ENCODE measurements at places on chromosomes 5 and 9.

- DNase-seq, result no peak
Measured at GRCh38 chr9:34332076-34332964, 3.0 kb downstream of the NUDT2 start.

DNA sequence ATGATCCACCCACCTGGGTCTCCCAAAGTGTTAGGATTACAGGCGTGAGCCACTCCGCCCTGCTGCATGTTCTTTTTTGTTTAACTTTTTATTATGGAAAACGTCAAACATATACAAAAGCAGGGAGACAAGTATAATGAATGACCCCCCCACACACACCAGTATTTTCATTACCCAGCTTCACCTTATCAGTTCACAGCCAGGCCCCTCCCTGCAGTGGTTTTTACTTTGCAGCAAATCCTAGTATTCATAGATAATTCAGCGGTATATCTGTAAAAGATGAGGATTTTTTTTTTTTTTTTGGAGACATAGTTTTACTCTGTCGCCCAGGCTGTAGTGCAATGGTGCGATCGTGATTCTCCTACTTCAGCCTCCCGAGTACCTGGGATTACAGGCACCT lies 2.3 kb downstream of the POMT1 start:
- no peak for DNase-seq

GRCh38 chr5:9056046-9056445 lies 489.8 kb downstream of the SEMA5A start:
- DNase-seq, result no peak

- DNase-seq, result no peak
Measured at GRCh38 chr9:6218099-6218502, 2.5 kb downstream of the IL33 start.

DNA sequence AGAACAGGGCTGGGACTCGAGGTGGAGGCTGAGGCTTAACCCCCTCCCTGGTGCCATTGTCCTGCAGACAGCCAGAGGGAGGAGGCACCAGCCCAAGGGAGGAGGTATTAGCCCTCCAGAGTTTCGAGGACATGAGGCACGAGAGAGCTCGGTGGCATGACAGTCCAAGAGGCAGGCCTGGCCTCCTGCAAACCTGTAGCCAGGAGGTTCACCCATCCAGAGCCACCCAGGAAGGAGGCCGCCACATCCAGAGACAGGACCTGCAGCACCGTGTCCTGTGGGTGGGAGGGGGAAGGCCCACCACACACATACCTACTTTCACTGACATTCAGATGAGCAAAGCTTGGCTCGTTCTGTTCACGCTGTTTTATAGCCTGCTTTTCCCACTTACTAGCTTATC lies 75.2 kb upstream of the ADAMTS2 start:
- no peak for DNase-seq

DNA sequence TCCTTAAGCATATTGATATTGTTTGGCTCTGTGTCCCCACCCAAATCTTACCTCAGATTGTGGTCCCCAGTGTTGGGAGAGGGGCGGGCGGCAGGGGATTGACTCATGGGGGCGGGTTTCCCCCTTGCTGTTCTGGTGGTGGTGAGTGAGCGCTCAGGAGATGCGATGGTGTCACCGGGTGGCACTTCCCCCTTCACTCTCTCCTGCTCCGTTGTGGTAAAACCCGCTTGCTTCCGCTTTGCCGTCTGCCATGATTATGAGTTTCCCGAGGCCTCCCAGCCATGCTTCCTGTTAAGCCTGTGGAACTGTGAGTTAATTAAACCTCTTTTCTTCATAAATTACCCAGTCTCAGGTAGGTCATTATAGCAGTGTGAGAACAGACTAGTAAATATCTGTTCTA lies 229.1 kb downstream of the IRX2 start:
- DNase-seq, result no peak

DNA sequence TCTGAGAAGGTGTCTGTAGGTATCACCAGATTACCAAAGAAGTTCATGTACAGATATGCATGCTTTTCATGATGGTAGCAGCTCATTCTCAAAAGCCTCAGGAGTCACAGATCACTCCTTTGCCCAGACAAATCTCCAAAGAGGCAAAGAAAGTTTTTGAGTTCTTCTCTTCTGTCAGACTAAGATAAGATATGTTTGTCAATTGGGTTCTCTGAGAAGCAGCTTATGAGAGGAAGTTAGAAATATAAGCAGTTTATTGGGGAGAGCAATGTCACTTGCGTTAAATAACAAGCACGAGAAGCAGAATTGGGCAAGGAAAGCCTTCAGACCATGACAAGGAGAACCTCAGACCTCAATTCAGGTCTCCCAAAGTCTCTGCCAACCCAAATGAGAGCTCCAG lies 219.2 kb upstream of the KLF4 start:
- DNase-seq, result no peak

GRCh38 chr9:19162956-19163355 lies 35.7 kb upstream of the PLIN2 start:
- DNase-seq, result no peak

DNA sequence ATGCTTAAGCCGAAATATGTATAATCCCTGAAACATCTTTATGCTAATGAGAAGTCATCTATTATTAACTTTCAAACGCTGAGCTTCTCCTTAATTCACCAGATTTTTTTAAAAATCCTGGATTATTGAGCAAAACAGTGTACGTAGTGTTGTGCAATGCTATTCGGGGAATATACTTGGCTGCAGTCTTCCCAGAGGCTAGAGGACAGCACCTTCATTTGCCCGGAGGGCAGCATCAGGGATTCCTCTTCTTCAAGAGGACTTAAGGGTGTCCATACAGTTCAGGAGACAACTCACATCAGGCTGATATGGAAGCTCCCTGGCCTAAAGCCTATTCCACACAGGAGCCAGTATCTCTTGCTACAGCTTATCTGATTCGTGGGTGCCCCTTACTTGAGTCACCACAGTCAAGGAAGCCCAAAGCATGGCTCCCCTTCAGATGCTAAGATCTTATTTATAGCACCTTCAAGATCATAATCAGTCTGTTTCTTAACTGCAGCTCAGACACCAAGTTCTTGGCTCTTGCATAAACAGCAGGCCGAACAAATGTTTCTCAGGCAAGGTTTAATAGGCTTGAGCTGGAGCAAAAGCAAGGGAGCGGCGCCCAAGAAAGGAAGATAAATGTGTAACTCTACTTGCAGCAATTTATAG lies 29.4 kb downstream of the NUTM2F start:
- DNase-seq, result no peak

DNA sequence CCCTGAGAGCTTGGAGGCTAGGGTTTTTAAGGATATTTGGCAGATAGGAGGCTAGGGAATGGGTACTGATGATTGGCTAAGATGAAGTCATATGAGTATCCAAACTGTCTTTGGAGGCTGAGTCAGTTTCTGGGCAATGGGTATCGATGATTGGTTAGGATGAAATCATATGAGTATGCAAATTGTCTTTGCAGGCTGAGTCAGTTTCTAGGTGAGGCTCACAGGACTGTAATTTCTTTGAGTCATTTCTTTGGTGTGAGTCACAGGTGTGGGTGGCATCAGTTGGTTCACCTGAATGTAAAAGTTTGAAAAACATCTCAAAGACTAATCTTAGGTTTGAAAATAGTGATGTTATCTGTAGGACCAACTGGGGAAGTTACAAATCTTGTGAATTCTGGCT lies 1068.0 kb downstream of the NR2F1-AS1 start:
- no peak for DNase-seq

GRCh38 chr9:135100241-135100681 lies 12.8 kb downstream of the OLFM1 start:
- no peak for DNase-seq

DNA sequence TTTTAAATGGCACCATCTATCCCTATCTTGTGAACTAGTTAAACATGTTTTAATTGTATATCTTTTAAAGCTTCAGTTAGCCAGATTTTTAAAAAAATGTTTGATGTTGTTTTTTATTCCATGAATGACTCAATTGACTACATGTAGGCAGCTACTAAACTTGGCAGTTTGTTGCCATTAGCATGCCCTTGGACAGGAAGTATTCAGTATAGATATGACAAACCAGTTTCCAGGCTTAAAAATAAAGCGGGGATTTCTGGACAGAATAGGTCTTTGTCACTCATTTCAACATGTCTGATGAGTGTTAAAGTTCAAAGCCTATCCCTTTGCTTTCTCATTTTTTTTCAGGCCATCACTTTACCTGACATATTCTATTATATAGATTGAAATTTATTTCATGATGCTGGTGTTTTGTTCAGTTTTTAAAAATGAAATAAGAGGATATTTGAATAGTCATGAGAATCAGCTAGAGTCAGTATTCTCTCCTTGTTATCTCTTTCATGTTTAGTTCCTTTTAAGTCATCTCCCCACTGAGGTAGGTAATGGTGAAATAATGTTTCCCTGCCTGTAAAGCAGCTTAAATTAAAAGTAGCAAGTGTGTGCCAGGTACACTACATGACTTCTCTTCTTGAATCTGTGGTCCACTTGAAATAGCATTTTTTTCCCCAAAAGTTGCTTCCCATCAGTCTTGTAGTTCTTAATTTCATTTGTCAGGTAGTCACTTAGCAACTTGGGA lies 11.9 kb downstream of the TNFAIP8 start:
- DNase-seq, result no peak

DNA sequence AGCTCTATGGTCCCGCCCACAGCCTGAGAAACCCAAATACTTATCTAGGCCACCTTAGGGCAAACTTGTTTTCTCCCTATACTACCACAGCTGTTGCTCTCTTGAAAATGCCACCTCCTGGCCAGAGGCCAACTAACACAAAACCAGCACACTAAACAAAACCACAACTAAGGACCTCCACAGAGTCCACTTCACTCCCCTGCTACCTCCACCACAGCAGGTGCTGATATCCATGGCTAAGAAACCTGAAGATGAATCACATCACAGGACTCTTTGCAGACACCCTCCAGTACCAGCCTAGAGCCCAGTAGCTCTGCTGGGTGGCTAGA lies 108.4 kb downstream of the ALDH1A1 start:
- DNase-seq, result no peak

DNA sequence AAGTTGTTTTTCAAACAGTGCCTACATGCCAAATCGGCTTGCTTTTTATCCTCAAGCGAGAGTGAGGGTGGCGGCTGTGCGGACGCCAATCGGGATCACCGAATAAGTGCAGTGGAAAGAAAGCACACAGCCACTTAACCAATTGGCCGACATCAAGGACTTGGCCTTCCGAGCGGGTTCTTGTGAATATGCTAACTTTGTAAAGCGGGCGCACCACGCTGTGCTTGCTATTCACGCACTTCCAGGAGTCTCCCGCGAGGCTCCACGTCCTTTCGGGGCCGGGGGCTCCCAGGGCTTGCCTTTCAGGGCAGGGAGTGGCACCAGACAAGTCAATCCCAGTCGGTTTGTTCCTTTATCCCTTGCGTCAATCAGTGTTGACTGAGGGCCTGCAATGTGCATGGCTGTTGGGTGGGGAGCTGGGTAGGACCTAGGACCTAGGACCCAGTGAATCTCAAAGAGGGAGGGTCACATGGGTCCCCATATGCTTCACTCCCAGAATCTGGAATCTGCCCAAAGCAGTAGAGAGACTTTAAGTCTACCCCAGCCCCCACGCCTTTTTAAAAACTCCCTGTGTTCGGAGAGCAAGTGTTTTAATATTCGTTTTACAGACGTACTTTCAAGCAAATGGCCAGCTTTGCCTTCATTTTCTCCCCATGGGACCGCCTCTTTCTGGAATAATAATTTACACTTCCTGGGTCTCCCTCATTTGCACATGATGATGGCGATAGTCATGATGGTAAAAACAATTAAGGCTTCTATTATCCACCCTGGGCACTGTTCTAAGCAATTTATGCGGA lies 2.0 kb upstream of the GCNT4 start:
- DNase-seq, result no peak

DNA sequence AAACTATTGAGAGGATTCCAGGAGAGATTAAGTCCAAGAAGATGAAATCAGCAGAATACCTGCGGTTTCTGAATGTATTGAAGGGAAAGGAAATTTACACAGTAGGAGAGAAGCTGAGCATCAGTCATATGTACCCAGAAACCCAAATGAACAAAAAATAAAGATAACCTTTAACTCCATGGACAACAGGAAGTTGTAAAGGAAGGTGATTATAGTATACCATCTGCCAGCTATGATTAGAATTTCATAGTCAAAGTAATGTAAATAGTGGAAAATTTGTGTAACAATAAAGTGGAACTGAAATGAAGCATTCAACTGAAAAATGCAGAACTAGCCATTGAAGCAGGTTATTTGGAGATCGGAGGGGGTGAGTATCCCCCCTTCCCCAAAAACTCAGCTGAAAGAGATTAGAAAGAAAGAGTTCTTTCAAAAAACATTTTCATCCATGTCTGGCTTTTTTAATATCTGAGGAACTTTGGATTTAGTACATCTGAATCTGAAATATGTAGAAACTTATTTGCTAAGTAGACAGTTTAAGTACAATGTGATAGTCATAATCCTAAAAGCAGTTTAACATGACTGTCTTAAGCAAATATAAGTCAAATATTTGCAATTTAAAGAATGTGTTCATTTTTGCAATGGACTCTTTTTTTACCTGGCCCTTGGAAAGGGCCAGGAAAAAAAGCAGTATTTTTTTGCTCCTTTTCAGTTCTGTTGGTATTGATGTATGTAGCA lies 58.4 kb downstream of the APC start:
- no peak for DNase-seq

- DNase-seq, result no peak
Measured at GRCh38 chr5:81606150-81606549, 144.7 kb downstream of the SSBP2 start.

GRCh38 chr5:42889311-42889933 lies 77.7 kb upstream of the SELENOP start:
- peak; percentile 41 for DNase-seq

DNA sequence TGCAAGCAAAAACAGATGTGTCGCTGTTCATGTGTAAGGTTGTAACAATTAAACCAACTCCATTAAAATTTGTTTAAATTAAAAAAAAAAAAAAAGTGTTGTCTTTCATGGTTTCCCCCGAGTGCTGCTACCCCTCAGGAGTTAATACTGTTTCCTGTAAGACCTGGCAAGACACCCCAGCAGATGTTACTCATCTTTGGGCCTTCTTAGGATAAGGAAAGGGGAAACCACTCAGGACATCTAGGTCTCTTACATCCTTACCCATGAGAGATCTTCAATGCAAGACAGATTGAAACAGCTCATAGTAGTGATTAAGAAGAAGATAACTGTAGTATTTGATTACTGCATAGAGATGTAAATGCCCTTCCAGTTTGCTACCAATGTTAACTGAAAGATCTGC lies 33.5 kb upstream of the F2R start:
- no peak for DNase-seq

GRCh38 chr5:79241535-79241979 lies 5.6 kb downstream of the JMY start:
- DNase-seq, result no peak

GRCh38 chr5:53501054-53501453 lies 20.6 kb downstream of the FST start:
- no peak for DNase-seq
